NCI-H2029 (cell line): ENCODE measurements at places on chromosomes 4 and X.
A peak's percentile ranks its signal among the peaks of the same experiment; 100 is the strongest.

DNA sequence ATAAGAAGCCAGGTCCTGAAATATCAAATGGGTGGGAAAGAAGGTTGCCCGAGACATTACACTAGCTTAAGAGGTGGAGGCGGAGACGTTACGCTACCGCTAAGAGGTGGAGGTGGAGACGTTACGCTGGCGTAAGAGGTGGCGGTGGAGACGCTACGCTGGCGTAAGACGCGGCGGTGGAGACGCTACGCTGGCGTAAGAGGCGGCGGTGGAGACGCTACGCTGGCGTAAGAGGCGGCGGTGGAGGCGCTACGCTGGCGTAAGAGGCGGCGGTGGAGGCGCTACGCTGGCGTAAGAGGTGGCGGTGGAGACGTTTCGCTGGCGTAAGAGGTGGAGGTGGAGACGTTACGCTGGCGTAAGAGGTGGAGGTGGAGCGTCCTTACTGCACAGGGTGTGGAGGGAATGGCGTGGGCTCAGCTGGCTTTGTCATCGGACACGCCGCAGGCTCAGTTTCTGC, 12.8 kb downstream of the CYP4V2 start:
- DNase-seq, result no peak

DNA sequence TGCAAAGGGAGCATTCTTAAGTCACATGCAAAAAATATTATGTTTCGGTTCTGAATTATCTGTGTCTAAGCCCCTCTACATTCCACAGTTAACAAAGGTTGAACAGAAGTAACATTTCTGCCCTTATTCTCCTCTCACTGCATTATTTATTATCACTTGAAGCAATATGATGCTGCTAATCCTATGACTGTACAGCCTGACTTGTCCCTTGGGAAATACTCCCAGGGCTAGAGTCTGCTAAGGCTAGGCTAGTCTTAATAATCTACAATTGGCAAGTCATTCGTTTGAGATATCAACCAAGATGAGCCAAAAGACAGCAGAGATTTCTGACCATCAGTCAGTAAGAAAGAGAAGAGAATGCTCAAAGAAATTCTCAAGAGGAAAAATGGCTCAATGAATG, 226.9 kb upstream of the HCCS start:
- DNase-seq, result no peak

DNA sequence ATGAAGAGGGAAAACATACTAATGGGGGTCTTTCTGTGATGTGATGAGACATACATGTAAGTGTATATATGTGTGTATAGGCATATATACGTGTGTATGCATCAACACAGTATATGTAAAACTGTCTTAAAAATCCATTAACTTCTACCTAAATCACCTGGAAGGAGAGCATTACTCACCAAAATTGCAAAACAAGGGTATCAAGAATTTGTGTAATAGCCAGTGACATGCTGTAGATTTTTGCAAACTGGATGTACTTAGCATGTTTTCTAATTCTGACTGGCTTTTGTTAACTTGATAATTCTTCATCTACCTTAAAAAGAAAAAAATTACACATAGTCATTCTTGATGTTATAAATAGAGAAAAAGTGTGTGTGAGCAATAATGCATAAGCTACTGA, 104.7 kb downstream of the PRRG1 start:
- no peak for DNase-seq

- DNase-seq, result no peak
Measured at GRCh38 chrX:77689376-77689775, 96.6 kb downstream of the ATRX start.

- no peak for DNase-seq
Measured at GRCh38 chr4:55851885-55852284, 1.6 kb upstream of the EXOC1 start.

DNA sequence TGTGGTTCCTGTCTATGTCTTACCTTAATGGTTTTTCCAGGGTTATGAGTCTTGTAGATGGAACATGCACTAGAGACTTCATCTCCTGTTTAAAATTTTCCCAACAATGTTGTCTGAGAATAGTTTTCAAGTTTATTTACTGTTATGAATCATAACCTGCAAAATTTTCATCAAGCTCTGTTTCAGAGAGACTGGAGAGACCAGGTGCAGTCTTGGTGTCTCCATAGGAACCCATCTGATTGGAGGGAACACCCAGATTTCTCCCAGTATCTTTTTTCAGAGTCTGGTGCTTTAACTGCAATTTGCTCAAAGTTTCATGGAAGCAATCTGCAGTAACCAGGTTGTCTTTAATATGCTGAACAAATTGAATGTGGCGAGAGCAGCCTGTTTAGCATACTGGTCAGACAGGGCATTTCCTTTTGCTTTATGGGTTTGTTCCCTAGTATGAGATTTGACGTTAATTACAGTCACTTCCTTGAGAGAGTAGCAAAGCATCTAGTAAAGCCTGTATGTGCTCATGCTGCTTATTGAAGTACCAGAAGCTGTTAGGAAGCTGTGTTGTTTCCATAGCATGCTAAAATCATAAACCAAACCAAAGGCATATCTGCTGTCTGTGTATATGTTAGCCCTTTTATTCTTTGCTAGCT, 18.8 kb upstream of the VSIG1 start:
- no peak for DNase-seq

DNA sequence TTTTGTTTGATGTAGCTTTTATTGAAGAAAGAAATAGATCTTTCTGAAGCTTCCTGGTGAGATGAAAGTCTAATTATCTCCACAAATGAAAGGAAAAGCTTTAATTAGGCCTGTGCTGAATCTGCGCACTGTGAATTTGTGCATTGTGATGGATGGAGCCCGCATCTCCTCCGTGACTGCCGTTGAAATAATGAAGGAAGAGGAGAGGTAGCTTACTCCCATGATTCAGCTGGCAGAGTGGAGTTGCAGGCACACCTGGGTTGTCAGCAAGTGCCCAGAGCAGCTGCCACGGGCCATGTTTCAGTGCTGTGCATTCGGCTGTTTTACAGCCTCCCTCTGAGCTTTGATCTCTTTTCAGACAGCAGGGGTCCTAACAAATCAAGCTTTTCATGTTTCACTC, 735.3 kb upstream of the TENM3 start:
- no peak for DNase-seq

GRCh38 chrX:38664285-38664684, 102.9 kb downstream of the TSPAN7 start:
- DNase-seq, result peak; percentile 2

GRCh38 chr4:37882665-37883296, 8.1 kb upstream of the TBC1D1 start:
- DNase-seq, result no peak

DNA sequence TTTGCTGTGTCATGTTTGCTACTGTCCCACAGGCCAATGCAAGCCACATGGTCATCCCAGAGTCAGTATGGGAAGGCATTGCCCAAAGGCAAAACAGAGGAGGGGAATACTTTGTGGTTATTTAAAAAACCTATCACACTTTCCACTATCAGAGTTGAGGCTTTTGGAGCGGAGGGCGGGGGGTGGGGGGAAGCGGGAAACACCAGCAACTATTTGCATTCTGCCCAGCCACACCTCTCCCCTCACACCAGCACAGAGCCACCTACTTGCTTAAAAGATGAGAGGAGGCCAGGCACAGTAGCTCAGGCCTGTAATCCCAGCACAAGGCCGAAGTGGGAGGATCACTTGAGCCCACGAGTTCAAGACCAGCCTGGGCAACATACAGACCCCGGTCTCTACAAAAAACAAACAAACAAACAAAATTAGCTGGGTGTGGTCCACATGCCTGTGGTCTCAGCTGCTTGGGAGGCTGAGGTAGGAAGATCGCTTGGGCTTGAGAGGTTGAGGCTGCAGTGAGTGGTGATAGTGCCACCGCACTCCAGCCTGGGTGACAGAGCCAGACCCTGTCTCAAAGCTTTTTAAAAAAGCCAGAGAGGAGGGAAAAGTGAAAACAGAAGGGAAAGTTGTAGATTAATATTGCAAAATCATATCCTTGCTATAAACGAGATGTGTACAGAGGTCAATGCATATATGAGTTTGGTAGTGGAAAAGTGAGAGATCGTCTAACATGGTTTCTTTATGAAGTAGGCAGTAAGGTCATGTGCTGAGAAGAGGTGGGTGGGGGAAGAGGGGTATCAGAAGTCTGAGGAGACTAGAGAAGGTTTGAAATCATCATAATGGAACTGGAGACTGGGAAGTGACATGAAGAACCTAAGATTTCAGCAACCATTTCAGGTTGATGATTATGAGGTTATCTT, 1.9 kb upstream of the CHST7 start:
- DNase-seq, result no peak

DNA sequence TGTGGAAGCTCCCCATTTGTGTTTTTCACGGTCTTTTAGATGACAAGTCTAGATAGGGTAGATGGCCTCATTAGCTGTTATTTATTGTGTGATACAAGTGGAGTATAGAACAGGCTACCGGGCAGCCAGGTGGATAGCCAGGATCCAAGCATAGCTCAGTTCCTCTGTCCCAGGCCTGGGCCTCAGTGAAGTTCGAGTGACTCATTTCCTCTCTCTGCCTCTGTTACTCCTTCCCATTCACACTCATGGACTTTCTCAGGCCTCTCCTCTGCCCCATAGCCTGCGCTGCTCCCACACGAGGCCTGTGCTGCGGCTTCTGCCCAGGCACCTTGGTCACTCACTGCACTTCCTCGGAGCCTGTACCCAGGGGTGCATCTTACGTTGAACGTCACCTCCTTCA, 54.5 kb downstream of the TENM3 start:
- no peak for DNase-seq

DNA sequence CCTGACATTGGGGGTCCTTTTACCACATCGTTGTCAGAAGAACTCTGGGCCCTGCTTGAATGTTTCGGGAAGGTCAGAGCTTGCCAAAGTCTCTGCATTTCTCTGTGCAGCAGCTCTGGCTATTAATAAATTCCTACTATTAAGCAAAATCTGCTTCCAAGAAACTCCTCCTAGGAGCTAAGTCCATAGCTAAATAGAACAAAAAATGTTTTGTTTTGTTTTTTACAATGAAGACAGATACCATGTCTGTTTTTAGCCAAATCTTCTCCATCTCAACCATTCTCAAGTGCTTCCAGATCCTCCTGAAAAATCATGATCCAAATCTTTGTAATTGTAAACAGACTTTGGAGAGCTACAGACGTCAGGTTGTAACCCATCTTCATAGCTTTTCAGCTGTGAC, 161.6 kb downstream of the SPATA18 start:
- DNase-seq, result no peak

- DNase-seq, result no peak
Measured at GRCh38 chr4:38532908-38533499, 131.0 kb upstream of the KLF3 start.

DNA sequence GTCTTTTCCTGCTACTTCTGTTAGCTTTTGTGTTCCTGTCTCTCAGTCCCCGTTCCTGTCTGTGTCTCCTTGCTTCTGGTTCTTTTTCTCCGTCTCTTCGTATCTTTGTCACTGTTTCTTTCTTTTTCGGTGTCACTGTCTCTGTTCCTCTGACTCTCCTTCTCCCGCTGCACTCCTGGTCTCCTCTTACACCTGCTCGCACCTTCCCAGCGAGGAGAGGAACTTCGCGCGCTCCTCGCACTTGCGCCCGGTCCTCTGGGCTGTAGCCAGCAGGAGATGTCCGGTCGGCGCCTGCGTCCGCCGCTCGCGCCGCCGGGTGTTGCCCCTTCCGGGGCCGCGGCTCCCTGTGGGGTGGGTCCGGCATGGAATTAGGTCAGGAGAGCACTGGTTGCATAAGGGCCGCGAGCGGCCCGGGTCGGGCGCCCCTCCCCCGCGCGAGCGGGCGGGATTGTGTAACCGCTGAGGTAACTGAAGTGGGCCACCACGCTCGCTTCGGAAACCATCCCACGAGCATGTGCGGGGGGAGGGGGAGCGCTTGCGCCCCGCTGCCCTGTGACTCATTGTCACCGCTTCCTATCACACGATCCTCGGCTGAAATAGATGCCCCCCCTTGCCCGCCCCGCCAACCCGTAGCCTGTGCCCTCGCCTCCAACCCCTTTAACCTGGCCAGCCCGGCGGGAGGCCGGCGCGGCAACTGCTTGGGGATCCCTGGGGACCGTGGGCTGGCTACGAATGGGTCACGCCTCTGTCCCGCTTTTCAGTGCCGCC, 1.6 kb downstream of the LONRF3 start:
- DNase-seq, result no peak

GRCh38 chr4:169611991-169612870, at the start of gene NEK1:
NEK1 (minus strand) TSS chr4:169612583; CDS start chr4:169602630, 9,953 bp downstream.
- peak; percentile 67 for DNase-seq

- DNase-seq, result no peak
Measured at GRCh38 chr4:79652738-79653137, 244.7 kb upstream of the GK2 start.

GRCh38 chrX:21655901-21656586, 2.1 kb downstream of the KLHL34 start:
- DNase-seq, result peak; percentile 12

DNA sequence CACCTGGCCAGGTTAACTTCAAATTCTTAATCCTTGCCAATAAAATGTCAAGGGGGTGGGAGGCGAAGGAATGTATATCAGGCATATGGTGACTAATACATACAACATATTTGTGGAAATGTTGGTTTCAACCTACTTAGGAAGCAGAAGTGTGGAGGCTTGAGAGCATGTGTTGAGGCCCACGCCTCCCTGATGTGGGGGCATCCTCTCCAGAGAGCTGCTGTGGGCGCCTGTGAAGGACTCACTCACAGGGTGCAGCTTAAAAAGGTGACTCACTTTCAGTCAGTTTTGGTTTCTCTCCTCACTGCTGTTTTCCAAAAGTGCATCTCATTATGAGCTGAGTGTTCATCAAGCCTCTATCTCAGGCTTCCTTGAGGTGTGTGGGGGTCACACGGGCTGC, 27.5 kb downstream of the LNX1 start:
- no peak for DNase-seq

GRCh38 chrX:11273544-11273943, 19.7 kb upstream of the AMELX start:
- DNase-seq, result no peak

DNA sequence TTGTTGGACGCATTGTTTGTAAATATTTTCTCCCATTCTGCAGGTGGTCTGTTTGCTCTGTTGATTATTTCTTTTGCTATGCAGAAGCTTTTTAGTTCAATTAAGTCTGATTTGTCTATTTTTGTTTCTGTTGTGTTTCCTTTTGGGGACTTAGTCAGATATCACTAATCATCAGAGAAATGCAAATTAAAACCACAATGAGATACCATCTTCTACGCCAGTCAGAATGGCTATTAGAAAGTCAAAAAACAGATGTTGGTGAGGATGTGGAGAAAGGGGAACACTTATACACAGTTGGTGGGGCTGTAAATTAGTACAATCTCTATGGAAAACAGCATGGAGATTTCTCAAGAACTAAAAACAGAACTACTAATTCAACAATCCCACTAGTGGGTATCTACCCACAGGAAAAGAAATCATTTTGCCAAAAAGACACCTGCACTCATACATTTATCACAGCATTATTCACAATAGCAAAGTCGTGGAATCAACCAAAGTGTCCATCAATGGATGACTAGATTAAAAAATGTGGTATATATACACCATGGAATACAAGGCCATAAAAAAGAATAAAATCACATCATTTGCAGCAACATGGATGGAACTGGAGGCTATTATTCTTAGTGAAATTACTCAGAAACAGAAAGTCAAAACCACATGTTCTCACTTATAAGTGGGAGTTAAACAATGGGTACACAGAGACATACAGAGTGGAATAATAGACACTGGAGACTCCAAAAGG, 8.1 kb downstream of the COQ2 start:
- no peak for DNase-seq

GRCh38 chr4:88965053-88965452, 91.9 kb downstream of the FAM13A start:
- peak; percentile 37 for DNase-seq
